HEK293T (cell line): ENCODE measurements at places on chromosomes 7 and 10.

DNA sequence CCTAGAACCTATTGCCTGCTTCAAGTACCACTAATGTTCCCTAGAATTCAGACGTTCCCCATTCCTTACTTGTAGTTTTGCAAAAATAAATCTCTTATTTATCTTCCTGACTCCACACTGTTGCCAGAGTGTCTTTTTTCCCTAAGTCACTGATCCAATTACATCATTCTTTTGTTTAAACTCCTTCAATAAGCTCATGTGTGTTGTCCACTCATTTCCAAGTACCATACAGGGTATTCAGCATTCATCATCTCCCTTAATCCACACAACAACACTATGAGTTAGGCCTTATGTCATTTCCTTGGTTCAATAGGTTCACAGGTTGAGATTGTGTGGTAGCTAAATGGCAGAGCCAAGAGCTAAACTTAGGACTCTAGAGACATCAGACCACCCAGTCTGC lies 119.9 kb upstream of the RHOBTB1 start:
- DNase-seq = no peak

DNA sequence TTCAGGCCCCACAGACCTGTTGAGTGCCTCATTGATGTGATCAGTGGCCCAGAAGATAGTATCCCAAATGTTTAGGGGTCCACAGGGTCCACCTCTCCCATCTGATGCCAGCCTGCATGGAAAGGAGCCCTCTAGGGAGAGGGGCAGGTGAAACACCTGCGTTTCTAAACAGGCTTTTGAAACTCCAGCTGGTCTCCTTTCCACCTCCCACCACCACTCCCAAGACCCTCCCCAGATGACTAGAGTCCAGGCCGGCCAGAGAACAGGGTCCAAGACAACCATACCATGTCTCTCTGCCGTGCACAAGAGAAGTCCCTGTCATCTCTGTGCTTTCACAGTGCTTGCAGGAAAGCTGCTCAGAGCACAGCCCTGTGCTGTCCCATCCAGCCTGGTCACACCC lies 105.0 kb upstream of the NANOS1 start:
- no peak for DNase-seq

DNA sequence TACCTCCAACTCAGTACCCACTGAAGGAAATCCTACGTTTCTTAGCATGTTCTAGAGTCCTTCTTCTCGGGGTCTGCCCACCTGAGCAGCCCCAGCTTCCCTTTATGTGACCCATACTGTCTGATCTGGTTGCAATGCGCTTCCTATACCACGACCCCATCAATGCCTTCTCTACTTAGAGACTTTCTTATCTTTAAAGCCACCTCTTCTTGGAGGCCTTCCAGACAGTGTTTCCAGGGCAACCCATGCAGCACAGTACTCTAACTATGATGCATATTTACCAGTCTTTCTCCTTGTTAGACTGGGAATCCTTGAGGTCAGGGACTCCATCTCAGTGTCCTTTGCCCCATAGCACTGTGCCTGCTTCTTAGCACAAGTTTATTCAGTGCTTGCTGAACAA lies 54.5 kb upstream of the SLF2 start:
- DNase-seq = no peak

GRCh38 chr7:157613575-157614322 lies 276.9 kb downstream of the DNAJB6 start:
- no peak for DNase-seq

DNA sequence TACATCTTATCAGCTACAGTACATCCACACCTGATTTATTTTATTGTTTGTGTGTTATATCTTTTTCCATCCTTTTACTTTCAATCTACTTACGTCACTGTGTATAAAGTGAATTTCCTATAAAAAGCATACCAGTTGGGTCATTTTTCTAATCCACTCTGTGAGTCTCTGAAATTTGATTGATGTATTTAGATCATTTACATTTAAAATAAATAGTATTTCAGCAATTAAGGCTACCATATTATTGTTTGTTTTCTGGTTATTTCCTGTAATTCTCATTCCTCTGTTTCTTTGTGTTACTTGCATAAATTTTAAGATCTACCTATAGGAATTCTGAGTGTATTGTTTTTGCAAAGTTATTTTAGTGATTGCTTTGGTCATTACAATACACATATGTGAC lies 53.7 kb downstream of the VSTM4 start:
- DNase-seq = no peak
